Posterior cingulate gyrus (tissue), 11 donors: ENCODE measurements at places on chromosomes 1 and 21.

GRCh38 chr1:24900985-24901781 is 28.9 kb downstream of the RUNX3 start:
- no peak for DNase-seq

DNA sequence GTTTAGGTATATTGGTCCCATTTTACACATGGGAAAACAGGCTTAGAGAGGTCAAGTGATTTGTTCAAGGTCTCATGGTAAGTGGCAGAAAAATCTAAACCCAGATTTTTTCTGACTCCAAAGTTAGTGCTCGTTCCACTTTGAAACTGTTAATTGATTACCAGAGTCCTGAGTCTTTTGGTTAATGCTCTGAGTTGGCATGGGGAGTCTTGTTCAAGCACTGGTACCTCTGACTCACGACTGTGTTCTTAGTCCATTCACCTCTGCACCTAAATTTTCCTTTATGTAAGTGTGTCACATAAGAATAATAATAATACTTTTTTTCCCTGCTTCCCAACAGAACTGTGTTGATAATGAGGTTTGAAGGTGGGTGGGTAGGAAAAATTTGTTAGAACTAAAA is 59.3 kb downstream of the VANGL2 start:
- no peak for DNase-seq

DNA sequence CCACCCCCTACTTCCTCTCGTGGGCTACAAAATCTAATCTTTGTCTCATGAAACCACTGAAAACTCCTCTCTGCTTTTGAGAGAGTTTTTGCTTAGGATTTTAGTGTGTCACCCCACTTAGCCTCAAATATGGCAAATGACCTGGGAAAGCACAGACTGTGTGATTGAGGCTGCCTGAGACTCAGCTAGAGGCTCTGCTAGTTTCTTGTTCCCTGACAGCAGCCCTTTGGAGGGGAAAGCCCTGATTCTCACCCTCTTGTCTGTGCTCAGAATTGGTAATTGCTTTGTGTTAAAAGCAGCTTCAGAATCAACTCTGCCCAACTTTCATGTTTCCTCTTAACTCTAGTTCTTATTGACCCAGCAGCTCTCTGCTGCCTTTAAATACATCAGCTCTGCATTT is 85.6 kb upstream of the ZP4 start:
- no peak for DNase-seq

DNA sequence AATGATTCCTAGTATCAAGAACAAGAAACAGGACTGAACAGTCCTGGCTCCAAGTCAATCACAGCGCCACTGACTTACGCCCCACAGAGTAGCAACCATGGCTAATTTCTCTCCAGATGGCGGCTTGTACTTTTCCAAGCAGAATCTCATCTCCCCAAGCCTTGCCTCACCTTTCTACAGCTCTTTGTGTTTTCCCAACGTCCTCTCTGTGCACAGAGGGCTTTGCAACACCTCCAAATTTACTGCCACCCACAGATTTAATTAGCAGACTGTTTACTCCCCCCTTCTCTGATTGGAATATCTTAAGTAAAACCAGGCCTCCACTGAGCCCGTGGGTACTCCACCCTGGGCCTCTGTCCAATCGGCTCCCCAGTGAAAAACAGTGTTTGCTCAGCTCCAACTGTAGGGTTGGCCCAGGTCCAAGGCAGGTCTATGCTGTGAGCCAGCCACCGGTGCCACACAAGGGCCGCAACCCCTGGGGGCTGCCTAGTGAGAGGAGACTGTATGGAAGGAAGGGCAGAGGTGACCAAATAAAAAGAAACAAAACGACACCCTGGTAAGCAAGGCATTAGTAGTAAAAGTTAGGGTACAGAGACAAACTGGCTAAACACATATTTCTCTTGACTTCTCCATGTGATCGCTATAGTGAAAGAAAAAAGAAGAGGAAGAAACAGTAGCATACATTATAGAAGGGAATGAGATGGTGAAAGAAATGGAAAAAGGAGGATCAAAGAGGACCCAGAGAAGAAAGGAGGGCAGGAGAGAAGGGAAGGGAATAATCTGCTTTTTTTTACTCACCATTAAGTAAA is 128.4 kb upstream of the SOD1 start:
- DNase-seq, result no peak

- no peak for DNase-seq
Measured at GRCh38 chr1:228098323-228098931, 4.7 kb downstream of the C1orf35 start.

DNA sequence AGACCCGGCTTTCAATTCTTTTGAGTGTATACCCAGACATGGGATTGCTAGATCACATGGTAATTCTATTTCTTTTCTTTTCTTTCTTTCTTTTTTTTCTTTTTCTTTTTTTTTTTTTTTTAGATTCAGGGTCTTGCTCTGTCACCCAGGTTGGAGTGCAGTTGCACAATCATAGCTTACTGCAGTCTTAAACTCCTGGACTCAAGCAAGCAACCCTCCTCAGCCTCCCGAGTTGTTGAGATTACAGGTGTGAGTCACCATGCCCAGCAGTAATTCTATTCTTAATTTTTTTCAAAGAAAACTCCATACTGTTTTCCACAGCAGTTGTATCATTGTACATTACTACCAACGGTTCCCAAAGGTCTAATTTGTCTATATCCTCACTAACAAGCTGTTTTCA is 13.5 kb upstream of the RNF186 start:
- DNase-seq, result no peak

- DNase-seq, result no peak
Measured at GRCh38 chr1:108703939-108704338, 8.8 kb upstream of the FNDC7 start.

GRCh38 chr1:70075761-70076160 is 129.6 kb downstream of the LRRC40 start:
- no peak for DNase-seq

GRCh38 chr1:234571702-234572101 is 38.3 kb downstream of the IRF2BP2 start:
- DNase-seq, result no peak

DNA sequence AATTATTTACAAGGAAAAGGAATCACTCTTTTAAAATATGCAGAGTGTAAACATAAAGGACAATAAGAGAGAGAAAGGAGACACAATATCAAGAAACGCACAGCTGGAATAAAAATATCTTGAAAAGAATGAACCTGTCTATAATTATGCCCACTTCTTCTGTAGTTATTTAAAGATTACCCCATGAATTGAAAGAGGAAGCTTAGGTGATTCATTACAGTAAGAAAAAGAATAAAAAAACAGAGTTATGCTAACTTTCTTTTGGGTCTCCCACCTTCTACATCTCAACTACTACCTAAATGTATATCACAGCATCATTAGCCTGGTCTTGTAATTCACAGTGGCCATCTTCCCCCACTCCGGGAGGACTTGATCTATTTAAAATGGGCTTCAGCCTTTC is 182.1 kb downstream of the MRPL39 start:
- DNase-seq, result no peak

DNA sequence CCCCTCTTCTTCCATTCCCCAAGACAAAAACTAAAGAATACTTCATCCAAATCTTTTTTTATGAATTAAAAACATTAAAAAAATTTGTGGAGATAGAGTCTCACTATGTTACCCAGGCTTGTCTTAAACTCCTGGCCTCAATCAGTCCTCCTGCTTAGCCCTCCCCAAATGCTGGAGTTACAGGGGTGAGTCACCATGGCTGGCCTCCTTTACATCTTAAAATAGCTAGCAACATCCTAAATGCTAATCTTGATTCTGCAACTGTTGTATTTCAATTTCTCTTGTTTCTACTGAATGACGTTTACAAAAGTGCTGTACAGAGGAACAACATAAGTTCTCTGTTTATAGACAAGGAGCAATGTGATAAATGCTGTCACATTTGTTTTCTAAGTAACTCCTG is 483.5 kb downstream of the ADGRL2 start:
- DNase-seq, result no peak

DNA sequence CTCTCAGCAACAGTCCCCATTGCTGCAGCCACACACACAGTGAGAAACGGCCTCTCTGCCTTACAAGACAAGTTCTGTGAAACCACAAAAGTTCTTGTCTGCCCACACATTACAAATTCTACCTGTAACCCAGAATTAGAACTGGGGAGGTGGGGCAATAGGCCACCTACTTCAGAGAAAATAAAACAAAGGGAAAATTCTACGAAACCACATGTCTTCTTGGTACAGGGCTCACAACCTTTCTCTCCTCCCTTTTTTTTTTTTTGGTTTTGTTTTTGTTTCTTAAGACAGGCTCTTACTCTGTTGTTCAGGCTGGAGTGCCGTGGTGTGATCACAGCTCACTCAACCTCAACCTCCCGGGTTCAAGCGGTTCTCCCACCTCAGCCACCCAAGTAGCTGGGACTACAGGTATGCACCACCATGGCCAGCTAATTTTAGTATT is 30.2 kb downstream of the LPAR3 start:
- DNase-seq, result no peak

- DNase-seq, result no peak
Measured at GRCh38 chr1:107532318-107532717, 391.5 kb downstream of the NTNG1 start.

DNA sequence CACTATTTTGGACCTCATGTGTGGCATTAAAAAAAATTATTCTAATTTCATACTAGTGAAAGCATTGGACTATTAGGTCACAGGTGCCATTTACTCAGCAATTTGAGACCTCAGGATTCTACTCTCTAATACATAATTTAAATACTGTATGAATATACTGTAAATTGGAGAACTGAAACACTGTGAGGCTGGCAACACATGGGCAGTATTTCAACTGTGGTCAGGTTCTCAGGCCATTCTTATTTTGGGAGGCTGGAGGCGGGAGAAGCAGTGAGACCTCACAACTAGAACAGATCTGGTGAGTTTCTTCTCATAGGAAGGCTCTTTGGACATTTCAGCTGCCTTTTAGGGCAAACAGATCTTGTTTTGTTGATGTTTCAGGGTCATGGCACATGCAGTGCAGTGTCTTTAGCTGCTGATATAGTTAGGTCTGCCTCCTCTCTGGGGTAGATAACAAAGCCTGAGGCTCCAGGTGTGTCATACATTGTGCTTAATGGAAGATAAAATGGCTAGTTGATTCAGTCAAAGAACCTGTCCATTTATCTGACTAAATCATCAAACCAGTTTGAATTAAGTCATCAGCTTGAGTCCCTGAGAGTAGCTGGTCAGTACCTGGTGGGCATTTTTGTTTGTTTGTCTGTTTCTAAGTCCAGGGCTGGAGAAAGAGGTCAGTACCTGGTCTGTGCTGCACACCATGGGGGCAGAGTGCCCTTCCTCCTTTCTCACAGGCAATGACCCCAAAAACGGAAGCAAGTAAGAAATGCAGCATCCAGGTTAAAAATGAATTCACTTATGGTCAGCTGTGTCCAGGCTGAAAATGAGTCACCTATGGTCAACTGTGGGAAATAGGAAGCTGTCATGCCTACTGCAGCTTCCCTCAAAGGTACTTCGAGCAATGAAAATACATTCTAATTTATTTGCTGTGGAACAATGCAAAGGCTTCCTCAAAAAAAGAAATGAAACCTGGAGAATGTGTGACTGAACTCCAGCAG is 216.2 kb downstream of the SDCCAG8 start:
- DNase-seq, result no peak

DNA sequence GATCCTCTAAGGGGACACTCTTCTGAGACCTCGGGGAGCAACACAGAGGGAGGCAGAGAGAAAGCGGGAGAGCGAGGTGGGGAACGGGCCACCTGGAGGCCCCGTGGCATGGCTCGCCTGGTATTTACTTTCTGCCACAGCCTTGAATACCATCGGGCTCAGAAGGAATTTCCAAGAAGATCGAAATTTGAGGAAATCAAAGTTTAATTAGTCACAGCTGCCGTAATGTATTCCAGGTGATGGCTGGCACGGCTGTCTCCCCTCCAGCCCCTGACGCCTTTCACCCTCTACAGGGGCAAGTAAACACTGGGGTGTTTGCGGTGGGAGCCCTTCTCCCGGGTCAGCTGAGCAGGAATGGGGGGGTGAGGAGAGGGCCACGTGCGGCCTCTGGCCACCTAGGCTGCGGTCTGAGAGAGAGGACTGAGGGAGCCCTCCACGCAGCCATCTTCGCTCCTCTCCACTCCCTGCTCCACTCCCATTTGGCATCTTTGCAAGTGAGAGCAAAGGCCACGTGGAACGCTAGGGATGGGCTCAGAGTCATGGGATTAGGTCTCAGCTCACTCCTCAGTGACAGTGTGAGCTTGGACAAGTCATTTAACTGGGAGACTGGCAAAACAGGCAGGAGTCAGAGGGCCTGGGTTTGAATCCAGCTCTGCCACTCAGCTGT is 125.2 kb downstream of the SYF2 start:
- DNase-seq, result no peak

GRCh38 chr1:236507022-236507700 is 16.6 kb upstream of the LGALS8 start:
- DNase-seq, result no peak

DNA sequence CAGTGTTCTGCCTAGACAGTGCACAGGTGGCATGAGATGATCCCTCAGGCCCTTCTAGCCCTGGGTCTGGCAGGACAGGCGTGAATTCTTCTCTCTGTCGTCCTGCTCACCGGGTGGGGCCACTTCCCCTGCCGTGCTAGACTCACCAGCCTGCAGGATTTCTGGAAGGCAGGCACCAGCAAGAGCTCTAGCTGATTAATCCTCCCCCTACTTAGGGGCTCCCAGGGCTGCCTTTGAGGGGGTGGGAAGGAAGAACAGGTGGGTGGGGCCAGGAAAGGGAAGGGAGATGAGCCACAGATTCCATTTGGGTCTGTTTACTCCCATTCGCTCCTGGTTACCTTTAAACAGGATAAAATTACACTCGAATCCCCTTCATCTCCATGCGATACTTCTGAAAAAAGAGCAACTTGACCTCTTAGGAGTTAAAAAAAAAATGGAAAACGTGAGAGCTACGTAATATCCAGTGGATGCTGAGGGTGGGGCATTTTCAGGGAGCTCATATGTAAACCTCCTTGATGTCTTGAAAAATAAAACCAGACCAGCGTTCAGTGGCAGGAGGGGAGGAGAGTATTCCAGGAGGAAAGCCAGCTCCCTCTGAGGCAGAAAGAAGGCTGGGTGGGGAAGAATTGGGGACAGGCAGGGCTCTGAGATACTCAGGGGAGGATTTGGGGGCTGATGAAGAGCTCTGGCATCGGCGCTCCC is 665.5 kb downstream of the PTPRU start:
- DNase-seq, result no peak

- DNase-seq, result no peak
Measured at GRCh38 chr1:77227381-77227780, 8.2 kb upstream of the PIGK start.

- DNase-seq, result no peak
Measured at GRCh38 chr1:244339776-244340175, 111.9 kb downstream of the ADSS2 start.

GRCh38 chr21:31558189-31558961 is 101.1 kb upstream of the SOD1 start:
- peak; percentile 31 for DNase-seq

- DNase-seq, result no peak
Measured at GRCh38 chr1:229871078-229871676, 195.9 kb upstream of the GALNT2 start.

DNA sequence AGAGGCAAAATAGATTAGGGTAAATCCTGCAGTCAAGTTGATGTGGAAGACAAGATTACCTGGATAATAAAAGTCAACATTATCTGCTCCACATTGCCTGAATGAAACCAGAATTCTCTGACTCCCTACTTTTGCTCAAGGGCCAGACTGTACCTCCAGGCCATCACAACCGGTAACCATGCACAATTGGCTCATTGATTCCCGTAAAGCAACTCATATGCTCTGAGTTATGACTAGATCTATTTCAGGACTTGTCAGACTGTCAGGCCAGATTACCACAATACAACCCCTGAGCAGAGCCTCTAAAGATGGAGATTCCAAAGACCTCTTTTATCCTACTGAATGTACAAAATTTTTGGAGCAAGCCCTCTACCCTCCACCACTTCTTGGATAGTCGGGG is 90.4 kb downstream of the ODF2L start:
- DNase-seq, result no peak
